Mesenteric fat pad (tissue), 1 donor: ENCODE measurements at places on chromosomes 5 and 9. TPM values are rescaled to one million over a fixed set of nuclear protein-coding genes. Genes with fewer than 3 reads are reported as not detected.

DNA sequence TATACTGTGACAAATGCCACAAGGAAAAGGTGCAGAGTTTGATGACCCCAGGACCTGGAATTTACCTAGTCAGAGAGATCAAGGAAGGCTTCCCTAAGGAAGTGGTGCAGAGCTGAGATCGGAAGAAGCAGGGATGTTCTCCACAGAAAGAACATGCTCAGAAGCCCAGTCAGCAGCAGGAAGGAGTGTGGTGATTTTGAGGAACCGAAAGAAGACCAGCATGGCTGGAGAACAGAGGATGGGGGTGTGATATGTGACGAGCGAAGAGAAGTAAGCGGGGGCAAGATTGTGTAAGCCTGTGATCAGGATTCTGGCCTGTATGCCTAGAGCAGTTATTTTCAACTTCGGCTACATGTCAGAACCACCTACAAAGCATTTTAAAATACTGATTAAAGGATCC lies 18.7 kb upstream of the PIK3R1 start:
- no peak for DNase-seq

- no peak for DNase-seq
These were observed 88.7 kb downstream of the SYK start for GRCh38 chr9:90890146-90890810.

HCN1 gene
- not detected for total RNA-seq

GRCh38 chr5:175696139-175696854 lies 38.4 kb downstream of the HRH2 start:
- DNase-seq: no peak

DNA sequence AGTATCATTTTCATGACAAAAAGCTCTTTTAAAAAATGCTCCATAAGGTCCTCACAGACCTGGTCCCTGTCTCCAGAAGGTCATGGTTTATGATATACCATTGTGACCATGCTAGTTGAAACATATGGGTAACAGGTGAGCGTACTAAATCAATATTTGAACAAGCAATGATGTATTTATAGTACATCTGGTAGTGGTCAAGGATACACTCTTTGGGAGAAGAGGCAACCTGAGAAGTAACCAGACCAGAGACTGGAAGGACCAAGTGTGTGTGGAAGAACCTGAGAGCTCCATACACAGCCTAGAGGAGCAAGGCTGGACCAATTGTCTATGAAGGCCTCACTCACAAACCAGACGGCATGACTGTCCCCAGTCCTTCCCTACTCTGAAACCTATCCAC lies 55.1 kb downstream of the LHFPL2 start:
- no peak for DNase-seq

DNA sequence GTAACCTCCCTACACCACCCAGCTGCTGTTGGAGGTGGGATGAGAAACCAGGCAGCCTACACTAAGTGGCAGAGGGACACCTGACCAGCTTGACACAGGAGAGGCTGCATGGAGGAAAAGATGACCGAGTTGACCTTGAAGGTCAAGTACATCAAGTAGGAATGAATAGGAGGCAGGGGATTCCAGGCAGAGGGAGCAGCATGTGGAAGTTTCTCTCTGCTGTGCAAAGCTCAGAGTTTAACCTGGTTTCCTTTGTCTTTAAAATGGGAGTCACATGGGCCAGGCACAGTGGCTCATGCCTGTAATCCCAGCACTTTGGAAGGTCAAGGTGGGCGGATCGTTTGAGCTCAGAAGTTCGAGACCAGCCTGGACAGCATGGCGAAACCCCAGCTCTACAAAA lies 32.6 kb downstream of the SPRY4 start:
- DNase-seq: no peak

GEMIN5 gene
- 20.1 TPM for total RNA-seq

DNA sequence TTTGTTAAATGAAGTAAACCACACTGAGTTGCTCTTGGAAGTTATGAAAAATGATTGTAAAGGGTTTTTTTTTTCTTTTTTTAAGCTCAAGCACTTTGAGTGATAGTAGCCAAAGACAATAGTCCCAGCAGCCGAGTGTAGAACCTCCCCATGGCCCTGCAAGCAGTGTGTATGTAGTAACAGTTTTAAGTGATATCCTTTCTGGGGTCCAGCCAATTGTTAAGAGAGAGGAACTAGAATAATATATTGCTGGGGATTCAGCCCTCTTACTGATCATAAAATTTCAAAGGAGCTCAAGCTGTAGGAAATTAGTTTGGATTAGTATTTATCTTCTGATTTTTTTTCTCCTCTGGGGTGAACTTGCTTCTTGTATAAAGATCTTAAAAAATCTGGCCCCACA lies 43.2 kb downstream of the NPR3 start:
- DNase-seq: no peak

DNA sequence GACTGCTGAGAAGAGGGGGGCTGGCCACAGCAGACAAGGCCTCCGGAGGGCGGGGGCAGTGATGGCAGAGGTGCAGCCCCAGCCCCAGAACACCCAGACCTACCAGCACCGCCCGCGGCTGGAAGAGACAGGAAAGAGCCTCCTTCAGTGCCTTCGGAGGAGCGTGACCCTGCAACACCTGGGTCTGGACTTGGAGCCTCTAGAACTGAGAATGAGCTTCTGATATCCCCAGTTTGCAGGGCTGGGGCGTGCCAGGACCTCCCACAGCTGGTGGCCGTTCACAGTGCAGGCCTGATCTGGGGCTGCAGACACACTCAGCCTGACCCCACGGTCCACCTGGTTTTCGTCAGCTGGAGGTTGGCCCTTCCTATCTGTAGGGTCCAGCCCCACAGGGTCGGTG lies 9.1 kb downstream of the LCN10 start:
- DNase-seq: no peak

GRCh38 chr9:80874276-80874675 lies 815.1 kb downstream of the TLE1 start:
- DNase-seq: no peak

GRCh38 chr5:176401281-176402205 lies 13.0 kb downstream of the HIGD2A start:
- DNase-seq: no peak

TRMO gene
- 9.2 TPM for total RNA-seq

DNA sequence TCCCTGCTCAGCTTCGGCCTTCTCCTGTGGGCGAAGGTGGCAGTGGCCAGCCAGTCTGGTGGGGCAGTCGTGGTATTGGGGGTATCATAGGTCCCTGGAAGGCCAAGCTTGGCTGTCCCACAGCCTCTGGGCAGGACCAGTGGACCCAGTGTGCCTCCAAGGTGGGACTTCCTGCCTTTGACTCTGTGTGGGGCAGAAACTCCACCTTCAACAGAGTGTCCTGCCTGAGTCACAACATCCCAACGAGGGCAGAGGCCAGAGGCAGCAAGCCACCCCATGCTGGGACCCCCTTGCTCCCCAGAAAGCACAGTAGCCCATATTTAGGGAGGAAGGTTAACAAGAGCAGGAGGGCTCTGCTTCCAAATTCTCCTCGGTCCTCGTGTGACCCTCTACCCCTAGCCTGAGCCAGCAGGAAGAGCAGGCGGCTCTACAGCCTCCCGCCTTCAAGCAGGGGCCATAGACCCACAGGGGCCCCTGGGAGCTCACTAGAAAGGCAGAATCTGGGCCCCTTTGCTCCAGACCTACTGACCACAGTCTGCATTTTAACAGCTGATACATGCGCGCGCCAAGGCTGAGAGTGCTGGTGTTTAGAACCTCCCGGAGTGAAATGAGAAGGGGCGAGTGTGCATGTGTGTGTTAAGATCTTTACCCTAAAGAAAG lies 51.6 kb upstream of the FUBP3 start:
- DNase-seq: no peak

ANGPTL2 gene
- 169 TPM for total RNA-seq

GRCh38 chr9:120389867-120390266 lies 190.1 kb downstream of the CDK5RAP2 start:
- DNase-seq: peak; percentile 41

DNA sequence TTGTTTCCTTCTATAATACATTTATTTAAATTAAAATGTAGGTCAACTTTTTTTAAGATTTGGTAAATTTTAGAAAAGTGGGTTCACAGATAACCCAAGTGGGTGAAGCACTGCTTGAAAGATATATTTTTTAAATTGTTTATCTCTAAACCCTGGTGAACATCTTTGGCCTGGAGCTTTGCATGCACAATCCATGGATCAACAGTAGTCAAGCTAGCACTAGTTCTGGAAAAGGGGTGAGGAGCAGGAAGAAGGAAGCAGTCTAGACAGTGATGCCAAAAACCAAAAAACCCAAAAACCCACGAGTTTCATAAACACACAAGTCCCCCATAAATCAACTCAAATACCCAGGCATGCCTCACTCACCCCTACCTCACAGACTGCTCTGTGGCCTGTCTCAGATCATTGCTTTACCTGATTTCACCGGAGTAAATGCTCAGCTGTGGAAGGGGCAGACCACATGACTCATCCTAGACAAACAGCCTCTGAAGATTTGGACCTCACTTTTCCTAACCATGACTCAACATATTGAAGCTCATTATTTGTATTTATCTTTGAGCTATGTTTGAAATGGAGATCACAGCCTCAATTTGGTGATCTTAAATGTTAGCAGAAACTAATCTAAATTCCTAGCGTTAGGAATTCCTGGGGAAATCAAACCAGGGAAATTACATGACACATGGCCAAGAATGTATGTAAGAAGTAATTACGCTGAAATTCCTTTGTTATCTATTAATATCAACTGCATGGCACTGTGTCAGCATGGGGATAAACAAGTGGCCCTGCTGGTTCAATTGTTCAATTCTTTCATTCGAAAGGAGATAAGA lies 149.6 kb downstream of the ZNF608 start:
- no peak for DNase-seq

DNA sequence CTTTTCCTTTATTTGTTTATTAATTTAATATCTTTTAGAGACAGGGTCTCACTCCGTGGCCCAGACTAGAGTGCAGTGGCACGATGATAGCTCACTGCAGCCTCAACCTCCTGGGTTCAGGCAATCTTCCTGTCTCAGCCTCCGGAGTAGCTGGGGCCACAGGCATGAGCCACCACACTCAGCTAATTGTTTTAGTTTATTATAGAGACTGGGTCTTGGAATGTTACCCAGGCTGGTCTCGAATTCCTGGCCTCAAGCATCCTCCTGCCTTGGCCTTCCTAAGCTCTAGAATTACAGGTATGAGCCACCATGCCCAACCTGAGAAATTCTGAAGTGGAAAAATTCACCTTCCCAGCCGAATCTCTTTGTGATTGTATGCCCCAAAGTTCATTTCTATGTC lies 139.4 kb upstream of the SLC12A2 start:
- no peak for DNase-seq

GRCh38 chr9:129306318-129306973 lies 128.4 kb upstream of the IER5L start:
- peak; percentile 64 for DNase-seq

- DNase-seq: no peak
These were observed 54.9 kb upstream of the GRAMD2B start for GRCh38 chr5:126368239-126368812.

- DNase-seq: no peak
These were observed 109.5 kb downstream of the GADD45G start for GRCh38 chr9:89714321-89714720.

GRCh38 chr9:112006361-112007020 lies 109.9 kb downstream of the UGCG start:
- DNase-seq: no peak

DNA sequence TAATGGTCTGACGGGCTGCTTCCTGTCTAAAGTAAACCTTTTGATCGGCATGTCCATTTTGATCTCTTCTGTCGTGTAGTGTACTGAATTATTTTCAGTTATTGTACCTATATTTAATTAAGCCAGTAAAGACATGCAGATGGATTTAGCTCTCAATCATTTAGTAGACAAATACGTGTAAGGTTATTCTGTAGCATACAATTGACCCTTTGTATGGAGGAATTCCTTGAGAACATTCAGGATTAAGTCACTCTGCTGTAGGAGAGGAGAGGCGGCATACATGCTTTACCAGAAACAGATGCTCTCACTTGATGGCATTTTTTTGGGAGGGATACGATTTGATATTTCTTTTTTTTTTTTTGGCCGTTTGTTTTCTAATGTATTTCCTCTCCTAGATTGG lies 141.0 kb downstream of the PBX3 start:
- DNase-seq: no peak

DNA sequence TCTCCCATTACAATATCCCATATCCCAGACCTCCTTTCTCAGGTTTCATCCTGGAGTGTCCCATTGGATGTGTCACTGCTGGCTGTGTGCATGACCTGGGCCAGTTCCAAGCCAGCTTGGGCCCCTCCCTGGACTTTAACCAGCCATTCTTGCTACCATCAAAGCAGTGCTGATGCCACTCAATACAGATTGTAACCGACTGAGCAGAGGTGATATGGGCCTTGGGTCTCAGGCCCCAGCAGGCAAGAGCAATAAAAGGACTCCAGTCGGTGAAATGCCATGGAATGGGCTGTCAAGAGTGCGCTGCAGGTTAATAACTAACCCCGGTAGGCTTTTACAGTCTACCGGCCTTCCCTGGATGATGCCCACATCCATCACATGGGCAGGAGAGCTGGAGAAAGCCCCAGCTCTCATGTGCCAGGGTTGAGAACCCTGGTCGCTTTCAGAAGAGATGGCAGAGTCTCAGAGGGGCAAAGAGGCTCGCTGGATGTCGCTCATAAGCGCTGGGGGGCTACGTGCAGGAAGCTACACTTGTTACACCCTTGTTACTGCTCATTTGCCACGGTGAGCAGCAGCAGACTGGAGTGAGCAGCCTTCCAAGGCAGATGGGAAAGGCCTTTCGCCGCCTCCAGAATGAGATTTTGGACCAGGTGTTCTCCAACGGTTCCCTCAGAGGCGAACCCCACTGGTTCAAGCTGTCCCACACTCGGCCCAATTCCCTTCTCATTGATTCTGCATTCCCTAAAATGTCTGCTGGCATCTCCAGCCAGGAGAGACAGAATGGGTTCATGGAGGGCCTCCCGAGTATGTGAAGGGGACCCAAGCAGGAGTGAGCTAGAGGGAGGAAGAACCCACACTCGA lies 13.2 kb downstream of the EPB41L4B start:
- DNase-seq: no peak

DNA sequence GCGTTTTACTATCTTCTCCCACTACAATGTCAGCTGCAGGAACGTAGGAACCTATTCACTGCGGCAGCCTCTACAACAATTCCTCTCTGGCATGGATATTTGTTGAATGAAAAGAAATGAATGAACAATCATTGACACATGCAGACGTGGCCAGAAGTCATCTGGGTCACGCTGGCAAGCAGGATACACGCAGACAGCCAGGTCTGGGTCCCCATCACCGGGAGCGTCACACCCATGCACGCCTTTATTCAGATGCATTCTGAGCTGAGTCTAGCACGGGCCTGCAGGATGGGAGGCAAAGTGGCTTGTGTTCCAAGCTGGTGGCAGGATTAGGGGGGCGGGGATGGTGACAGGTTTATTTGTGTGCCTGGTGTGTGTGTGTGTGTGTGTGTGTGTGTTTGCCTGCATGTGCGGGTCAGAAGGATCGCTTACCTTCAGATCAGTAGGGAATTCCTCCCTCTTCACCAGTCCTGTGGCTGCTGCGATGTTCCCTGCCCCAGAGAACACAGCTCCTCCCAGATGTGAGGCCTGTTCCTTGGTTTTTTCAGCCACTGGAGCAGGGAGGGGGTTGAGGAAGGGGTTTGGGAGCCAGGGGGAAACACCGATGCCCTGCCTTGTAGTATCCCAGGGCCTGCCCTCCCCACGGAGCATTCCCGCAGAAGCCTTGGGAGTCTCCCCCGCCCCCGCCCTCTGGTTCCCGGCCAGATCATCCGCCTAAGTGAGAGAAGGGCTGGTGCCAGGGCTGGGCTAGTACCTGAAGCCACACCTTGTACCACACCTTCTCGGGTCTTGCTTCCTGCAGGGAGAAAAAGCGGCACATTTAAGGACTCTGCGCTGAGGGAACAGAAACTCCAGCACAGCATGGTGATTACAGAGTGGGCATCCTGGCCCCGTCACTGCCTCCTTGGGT lies 4.1 kb downstream of the SNCB start:
- DNase-seq: no peak

GRCh38 chr5:54672871-54673270 lies 155.3 kb downstream of the SNX18 start:
- no peak for DNase-seq

SMC5 gene
- 23.5 TPM for total RNA-seq

RASGEF1C gene
- total RNA-seq: not detected
